ENCODE measurements at places on chromosomes 6 and 20.

- DNase-seq = no peak
Observed at GRCh38 chr6:137284811-137285110, 65.6 kb upstream of the IFNGR1 start.

GRCh38 chr20:49818816-49819215, 6.2 kb downstream of the SLC9A8 start:
- no peak for DNase-seq

GRCh38 chr20:34872622-34873224, at the start of gene GGT7:
TSS of gene GGT7 (minus strand) at chr20:34872856. CDS start at chr20:34872815, 41 bp downstream.
- DNase-seq = peak; percentile 76

GRCh38 chr6:164049517-164049988, 635.0 kb downstream of the QKI start:
- no peak for DNase-seq

DNA sequence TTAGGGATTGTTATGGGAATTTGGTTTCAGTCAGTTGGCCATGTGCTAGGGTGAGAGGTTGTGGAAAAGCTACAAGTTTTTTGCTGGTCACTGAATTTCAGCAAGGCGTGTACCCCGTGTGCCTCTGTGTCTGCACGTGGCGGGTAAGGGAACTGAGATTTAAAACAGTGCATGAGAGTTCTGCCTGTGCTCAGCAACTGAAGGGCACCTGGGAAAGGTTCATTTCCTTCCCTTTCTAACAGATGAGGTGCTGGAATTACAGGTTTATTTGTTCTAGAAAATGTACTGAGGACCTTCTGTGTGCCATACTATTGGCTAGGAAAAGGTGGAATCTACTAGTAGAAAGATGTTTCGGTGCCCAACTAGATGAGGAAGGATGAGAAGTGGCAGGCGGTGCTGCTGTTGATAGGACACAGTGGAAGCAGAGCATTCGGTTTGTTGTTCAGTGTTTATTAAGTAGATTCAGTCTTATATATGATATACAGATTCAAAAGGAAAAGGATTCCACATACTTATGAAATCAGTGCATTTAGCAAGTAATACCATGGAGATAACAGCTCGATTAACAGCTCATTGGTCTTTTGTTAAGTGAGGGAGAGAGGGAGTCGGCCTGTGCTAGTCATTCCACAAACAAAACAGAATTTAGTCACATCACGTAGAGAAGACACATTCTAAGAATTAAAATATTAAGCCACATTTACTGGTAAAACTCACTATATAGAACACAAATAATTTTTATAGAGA, 84.7 kb downstream of the ASXL1 start:
- DNase-seq = no peak

GRCh38 chr6:17633465-17634188, 33.5 kb downstream of the FAM8A1 start:
- no peak for DNase-seq

- no peak for DNase-seq
Observed at GRCh38 chr20:46085179-46085851, 4.4 kb downstream of the NCOA5 start.

- DNase-seq = no peak
Observed at GRCh38 chr6:20997143-20997769, 463.0 kb downstream of the CDKAL1 start.

- DNase-seq = peak; percentile 0
Observed at GRCh38 chr6:143843677-143843999, 500 bp downstream of the LTV1 start.

DNA sequence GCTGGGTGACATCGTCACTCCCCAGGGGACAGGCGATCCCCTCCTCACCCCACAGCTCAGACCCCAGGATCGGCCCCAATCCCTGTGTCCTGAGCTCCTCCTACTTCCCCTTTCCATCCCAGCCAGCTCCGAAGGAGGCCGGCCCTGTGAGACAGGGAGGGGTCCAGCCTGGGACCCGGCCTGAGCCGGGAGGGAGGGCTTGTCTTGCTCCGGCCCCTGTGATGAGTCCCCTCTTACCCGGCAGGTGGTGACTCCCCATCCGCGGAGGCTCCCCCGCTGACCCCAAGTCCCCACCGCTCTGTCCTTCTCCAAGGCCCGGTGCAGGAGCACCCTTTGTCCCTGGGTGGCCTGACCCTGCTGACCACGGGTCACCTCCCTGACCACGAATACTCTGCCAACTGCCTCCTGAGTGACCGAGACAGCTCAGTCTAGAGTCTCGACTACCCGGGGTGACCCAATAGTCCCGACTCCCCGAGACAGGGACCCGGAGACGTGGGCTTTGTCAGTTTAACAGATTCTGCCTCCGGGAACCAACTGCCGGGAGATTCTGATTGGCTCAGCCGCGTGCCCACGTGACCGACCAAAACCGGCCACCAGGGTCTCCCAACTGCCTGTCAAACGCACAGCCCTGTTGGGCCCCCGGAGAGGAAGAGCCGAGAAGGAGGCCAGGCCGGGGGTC, 187.4 kb upstream of the PROKR2 start:
- no peak for DNase-seq

GRCh38 chr20:31785089-31785488, 34.1 kb upstream of the MYLK2 start:
- no peak for DNase-seq

DNA sequence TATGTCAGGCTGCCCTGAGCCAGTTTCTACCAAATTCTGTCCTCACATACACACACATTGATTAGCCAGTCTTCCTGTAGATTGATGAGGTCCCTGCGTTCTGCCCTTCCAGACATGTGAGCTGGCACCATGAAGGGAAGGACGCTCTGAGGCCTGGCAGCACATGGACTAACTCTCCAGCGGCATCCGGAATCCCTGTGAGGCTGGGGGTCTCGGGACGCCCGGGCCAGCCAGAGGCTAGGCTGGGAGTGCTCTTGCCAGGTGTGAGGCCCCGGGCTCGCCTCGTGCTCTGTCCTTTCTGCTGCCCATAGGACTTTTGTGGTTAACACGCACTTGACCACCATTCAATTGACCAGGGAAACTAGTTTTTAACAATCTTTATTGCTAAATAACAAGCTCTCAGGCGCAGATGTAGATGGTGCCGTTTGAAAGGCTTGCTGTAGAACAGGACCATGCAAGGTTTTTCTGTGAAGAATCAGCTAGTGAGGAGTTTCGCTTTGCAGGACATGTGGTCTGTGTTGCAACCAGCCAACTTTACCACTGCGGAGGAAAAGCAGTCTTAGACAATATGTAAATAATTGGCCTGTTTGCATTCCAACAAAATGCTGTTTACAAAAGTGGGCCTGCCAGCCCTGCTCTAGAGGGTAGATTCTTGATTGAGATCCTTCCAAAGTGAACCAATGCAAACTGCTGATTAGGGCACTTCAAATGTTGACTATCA, 29.3 kb downstream of the FOXF2 start:
- no peak for DNase-seq

DNA sequence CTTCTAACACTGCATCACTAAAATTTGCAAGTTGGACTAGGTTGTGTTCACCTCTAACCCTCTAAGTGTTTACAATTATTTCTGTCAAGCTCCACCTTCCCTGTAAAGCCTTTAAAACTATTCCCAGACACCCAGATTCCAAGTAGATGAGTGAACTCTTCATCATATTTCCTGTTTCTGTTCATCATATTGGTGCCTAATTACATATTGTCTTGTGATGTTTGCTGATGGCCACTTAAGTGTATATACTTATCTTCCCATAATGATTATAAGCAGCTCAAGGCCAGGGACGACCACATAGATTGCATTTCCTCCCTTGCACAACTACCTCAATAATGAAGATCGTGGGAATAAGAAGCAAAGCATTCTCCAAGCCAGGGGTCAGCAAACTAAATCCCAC, 16.8 kb downstream of the TNFRSF21 start:
- no peak for DNase-seq

DNA sequence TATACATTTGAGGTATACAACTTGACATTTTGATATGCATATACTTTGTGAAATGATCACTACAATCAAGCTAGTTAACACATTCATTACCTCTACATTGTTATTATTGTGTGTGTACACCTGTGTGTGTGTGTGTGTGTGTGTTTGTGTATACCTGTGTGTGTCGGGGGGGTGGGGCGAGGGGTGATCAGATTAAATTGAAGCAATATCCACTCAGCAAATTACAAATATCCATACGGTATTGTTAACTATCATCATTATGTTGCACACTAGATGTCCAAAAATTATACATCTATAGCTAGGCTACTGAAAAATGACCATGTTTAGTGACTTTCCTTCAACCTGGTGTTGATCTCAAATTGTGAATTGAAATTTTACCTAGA, 1.8 kb downstream of the RHAG start:
- DNase-seq = no peak

GRCh38 chr20:52275181-52275691, 83.7 kb upstream of the ZFP64 start:
- DNase-seq = no peak

DNA sequence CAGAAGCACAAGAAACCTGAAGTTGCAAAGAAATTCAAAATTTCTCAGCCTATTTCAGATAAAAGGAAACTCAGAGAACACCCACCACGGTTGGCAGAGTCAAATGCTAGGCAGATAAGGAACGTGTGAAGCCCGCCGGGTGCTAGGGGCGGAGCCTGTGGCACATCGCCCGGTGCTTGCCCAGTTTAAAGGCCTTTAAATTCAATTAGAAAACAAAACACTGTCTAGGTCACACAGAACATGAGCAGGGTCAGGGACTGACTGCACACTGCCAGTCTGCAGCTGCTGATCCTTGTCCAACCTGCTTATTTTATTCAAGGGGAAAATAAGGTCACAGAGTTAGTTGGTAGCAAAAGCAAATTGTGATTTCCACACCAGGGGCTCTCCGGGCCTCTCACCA, 75.8 kb downstream of the PSMG4 start:
- no peak for DNase-seq

GRCh38 chr20:50323209-50323608, 132.6 kb downstream of the CEBPB start:
- DNase-seq = no peak

DNA sequence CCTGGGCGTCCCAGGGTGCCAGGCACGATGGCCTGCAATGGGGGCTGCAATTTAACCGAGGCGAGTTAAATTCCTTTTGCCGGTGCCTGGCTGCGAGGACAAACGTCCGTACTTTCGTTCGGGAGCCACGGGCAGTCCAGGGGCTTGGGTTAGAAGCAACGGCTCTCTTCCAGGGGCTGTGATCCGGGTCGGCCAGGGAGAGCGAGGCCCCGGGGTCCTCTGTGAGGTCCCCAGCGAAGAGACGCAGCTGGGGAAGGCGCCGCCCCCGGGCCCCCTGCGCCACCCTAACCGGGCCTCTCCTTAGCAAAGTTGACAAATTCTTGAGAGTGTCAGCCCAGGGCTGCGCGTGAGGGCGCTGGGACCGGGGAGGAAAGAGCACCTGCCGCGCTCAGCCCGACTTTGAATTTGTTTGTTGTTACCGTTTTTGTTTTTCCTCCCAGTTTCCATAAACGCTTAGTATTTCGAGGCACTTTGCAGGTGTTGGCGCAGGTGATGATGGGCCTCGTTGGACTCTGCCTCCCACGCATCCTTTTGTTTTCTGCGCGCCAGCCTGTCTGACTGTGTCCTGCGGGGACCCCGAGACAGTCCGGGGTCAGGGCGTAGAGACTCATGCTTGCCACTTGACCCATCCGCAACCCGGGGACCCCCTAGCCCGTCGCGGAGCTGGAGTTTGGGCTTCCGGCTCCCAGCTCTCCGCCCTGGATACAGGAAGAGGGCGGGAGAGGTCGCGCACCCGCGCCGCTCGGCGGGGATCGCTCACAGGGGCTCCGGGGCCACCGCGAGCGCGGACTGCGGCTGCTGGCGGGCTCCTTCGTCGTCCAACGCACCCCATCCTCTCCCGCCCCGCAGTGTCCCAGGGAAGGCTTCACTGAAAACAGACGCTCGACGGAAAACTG, 5.8 kb downstream of the OLIG3 start:
- DNase-seq = no peak

DNA sequence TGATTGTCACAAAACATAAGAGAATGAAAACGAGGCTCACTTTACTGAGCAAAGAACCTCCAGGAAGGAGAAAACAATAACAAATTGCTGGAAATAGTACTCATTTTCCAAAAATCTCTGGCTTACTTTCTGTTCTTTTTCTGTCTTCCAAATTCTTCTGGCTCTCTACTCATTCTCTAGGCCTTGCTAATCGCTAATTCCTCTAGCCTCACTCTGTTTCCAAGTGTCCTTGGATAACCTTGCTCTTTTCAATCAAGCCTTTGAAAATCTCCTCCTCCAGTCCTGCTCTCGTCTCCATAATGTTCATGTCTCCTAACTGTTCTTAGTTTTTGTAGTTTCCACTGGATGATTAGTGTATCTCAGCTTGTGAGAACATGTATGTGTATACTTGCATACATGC, 96.2 kb upstream of the MAP7 start:
- DNase-seq = no peak

- DNase-seq = no peak
Observed at GRCh38 chr20:49636447-49636846, 68.5 kb upstream of the PTGIS start.

DNA sequence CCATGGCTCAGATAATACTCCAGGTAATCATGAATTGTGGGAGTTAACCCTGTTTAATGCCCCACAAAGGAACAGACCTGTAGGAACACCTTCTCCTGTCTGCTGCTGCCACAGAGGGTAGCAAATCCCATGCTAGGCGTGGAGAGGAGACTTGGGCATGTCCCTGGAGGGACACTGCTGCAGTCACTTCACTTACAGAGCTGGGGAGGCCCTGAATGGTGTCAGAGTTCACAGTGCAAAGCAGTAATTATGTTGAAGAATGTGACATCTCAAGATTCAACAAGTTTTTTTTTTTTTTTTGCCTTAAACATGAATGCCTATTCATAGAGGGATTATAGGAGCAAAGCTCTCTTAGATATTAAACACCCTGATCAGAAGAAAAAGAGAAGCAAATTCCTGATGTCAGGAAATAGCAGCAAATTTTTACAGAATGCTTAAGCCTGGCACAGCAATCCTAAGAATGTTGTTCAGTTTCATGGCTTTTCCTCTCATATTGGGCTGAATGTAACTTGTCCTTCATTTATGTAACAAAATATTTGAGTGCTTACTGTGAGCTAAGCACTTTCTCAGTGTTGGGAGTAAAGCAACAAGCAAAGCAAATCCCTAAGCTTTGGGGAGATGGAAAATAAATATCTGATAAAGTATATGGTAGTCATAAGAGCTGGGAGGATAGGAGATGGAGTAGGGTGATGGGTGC, 45.0 kb downstream of the CARMIL1 start:
- DNase-seq = no peak

DNA sequence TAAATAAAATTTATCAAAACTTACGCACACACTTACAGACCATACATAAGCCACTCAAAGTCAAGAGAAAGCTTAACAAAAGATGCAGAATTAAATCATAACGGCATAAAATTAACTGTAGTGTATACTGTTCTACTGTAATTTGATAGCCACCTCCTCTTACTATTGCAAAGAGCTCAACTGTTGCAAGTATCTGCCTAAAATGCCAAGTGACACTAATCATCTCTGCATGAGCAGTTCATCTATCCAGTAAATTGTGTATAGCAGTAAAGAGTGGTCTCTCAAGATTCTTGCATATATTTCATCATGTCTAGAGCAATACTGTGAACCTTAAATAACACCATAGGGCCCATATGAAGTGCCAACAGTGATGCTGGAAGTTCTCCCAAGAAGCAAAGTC, 12.3 kb downstream of the OR2H2 start:
- DNase-seq = no peak
